ENCODE measurements at places on chromosomes 6 and 20.

GRCh38 chr20:21493049-21493448 lies 20.8 kb downstream of the NKX2-2 start:
- no peak for DNase-seq

GRCh38 chr6:66865771-66866170 lies 1158.7 kb upstream of the EYS start:
- peak; percentile 65 for DNase-seq

- DNase-seq = no peak
Observed at GRCh38 chr6:33079580-33079979, 3.8 kb downstream of the HLA-DPB1 start.

DNA sequence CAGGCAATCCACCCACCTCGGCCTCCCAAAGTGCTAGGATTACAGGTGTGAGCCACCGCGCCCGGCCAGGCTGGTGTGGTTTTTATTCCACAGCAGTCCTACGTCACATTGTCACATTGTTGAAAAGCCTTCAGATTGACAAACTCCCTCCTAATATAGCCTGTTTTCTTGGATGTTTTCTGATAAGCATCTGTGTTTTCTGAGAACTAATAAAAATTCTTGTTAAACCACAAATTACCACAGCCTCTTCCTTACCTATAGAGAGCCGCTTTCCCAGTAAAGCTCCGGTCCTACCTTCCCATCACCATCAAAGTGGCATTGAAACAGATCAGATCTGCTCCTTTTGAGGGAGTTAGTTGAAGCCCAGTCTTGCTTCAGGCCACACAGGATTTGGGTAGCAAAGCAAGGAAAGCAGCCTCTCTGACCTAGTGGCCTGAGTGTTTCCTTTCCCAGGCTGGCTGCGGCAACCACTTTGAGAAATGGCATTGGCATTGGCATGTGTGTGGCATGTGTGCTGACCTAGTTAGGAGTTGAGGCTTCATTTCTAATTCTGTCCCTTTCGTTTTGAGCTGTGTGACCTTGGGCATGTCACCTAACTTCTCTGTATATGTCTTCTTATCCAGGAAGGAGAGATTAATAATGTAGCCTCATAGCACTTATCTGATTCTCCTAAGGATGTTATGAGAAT lies 1.7 kb upstream of the PKIG start:
- DNase-seq = no peak

GRCh38 chr20:507761-508332 lies 35.7 kb downstream of the CSNK2A1 start:
- no peak for DNase-seq

- no peak for DNase-seq
Observed at GRCh38 chr6:13400772-13401171, 72.4 kb upstream of the TBC1D7 start.
